Uterus (tissue), 4 donors: ENCODE measurements at places on chromosomes 7 and 10. TPM values are rescaled to one million over a fixed set of nuclear protein-coding genes. Genes with fewer than 3 reads are reported as not detected.

EVX1 gene
- not detected for total RNA-seq

AKR1C4 gene
- not detected for total RNA-seq

- H3K36me3 ChIP-seq = no peaks in the 10 kb centered on the region
- H3K27ac ChIP-seq = no peak overlapping the region
- no peak for DNase-seq
- no peaks in the 10 kb centered on the region for H3K4me1 ChIP-seq
- H3K4me3 ChIP-seq = no peak overlapping the region
- H3K27me3 ChIP-seq = no peaks in the 10 kb centered on the region
Measured at GRCh38 chr10:25159591-25159990, 15.2 kb upstream of the GPR158 start.

DNA sequence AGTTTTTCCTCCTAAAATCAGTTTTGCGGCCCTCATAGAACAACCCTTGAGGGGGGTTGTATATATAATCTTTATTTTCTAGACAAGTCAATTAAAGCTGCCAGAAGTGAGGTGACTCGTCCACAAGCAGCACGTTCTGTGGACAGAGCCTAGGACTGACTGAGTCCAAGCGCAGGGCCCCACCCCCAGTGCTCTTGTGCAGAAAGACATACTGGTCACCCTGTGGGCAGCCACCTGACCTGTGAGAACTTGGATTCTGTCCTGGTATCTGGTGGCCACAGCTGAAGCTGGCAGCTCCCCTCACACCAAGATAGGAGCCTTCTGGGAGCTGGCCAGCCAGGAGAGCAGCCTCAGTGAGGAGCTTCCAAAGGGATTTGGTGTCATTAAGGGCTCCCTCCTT lies 89.3 kb downstream of the GRK5 start:
- DNase-seq = no peak
- H3K27ac ChIP-seq = peak overlapping the region; percentile 10
- H3K4me3 ChIP-seq = no peak overlapping the region
- no peaks in the 10 kb centered on the region for H3K36me3 ChIP-seq
- H3K27me3 ChIP-seq = no peaks in the 10 kb centered on the region
- no peaks in the 10 kb centered on the region for H3K4me1 ChIP-seq

TTYH3 gene
- 7.7 TPM for total RNA-seq

DNA sequence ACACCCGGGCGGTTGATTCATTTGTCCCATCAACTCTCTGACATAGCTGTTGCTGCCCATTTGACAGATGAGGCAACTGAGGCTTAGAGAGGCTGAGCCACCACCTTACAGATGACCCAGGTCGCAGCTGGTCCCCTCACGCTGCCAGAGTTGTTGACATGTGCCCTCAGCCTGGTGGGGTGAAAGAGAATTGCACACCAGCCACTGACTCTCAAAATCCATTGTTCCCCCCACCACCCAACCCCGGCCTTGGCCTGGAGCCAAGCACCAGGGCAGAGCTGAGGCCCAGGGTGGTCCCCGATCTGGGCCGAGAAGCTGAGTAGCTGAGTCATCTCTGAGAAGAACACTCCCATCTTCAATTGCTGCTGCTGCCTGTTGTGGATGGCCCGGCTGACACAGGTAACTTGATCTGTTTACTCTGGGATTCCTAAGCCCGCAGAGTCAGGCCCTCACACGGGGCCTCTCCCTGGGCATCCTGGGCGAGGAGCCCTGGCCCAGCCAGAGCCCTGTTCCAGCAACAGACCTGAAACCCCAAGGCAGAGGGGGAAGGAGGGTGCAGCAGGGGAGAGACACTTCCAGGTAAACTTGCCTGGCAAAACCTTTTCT lies 27.5 kb downstream of the PVRIG start:
- DNase-seq = no peak
- H3K27ac ChIP-seq = no peak overlapping the region
- no peaks in the 10 kb centered on the region for H3K4me1 ChIP-seq
- H3K27me3 ChIP-seq = no peaks in the 10 kb centered on the region
